ENCODE measurements at places on chromosomes 7 and 10.

DNA sequence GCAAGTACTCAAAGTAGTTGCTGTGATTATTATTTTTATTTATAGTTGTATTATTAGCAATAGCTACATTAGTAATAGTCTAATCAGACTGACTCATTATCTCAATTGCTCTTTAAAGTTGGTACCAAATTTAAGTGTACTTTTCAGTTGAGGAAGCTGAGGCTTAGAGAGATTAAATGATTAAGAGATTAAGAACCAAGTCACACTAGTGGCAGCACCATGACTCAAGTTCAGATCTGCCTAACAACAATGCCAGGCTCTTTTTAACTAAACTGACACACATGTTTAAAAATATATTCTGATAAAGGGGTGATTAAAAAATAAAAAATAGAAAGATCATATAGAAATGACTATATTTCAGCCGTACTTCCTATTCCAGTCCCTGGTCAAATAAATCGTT, 42.0 kb downstream of the FZD1 start:
- DNase-seq = no peak

- no peak for DNase-seq
These were observed 98.1 kb downstream of the PARD3 start for GRCh38 chr10:34716958-34717357.

GRCh38 chr7:88233828-88234227, 14.0 kb upstream of the SRI start:
- DNase-seq = no peak

DNA sequence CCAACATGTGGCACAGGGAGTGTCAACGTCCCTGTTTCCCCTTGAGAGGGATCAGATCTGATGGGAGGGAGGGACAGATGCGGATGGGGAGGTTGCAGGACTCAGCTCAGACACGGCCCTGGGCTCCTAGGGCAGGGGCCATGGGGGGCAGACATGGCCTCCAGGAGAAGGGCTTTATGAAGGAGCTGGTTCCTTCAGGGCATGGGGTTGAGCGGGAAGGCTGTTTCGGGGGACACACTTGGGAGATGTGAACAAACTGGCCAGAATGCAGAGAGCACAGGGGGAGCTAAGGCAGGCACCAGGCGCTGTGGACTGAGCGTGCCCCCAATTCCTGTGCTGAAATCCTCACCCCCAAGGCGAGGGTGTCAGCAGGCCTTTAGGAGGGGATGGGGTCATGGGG, 581.9 kb upstream of the FOXK1 start:
- DNase-seq = no peak

DNA sequence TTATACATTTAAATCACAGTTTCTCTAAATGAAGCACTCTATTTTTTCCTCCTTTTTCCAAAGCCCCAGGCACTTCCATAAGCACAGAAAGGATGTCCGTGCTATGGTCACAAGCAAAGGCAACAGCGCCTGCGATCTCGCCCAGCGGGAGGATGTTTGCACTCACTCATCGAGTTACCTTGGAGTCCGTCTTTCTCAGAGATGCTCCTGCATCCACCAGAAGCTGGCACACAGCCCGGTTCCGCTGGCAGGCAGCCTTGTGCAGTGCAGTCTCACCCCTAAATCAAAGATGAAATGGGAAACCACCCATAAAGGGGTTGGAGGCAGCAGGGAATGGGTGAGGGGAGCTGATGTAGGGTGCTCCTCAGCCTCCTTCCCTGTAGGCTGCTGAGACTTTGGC, 51.9 kb upstream of the PTN start:
- DNase-seq = no peak

DNA sequence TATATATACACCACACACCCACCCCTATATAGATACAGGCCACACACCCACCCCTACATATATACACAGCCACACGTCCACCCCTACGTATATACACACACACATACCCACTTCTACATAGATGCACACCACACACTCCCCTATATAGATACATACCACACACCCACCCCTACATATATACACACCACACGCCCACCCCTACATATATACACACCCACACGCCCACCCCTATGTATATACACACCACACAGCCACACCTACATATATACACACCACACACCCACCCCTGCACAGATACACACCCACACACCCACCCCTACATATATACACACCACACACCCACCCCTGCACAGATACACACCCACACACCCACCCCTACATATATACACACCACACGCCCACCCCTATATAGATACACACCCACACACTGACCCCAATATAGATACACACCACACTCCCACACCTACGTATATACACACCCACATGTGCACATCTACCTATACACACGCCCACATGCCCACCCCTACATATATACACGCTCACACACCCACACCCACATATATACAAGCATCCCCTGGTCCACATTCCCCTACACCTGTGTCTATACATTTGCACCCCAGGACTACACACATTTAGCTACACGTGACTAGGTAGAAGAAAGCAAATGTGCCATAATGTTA, 52.1 kb upstream of the UBE3C start:
- DNase-seq = no peak

DNA sequence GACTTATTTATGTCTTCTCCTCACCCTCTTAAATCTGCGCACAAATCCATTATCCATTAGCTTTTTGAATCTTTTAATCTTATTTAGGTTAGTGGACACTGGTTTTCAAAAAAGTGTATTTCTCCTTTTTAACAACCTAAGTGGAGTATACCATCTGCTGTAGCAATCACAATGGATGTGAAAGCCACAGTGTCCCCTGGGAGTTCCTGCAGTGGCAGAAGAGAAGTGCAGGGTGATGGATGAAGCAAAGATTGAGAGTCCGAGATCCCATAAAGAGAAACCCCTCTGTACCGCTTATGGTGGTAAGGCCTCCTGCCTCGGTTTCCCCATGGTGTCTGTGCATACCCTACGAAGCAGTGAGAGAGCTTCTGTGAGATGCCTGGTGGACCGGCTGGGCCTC, 236.4 kb downstream of the COBL start:
- no peak for DNase-seq

Measured in activated CD4-positive, alpha-beta T cell treated with anti-CD3 and anti-CD28 coated beads, Interleukin-2, amount 50 U/mL, for 1 hour (primary cell).